Stimulated activated CD4-positive, alpha-beta T cell treated with anti-CD3 and anti-CD28 coated beads, TNF-alpha, amount 100 ng/mL, for 1 hour (primary cell): ENCODE measurements at places on chromosomes 11 and 22.

- DNase-seq, result no peak
Measured at GRCh38 chr11:121244884-121245283, 47.7 kb upstream of the SC5D start.

- DNase-seq, result no peak
Measured at GRCh38 chr11:57680552-57680874, 12.6 kb downstream of the ZDHHC5 start.

DNA sequence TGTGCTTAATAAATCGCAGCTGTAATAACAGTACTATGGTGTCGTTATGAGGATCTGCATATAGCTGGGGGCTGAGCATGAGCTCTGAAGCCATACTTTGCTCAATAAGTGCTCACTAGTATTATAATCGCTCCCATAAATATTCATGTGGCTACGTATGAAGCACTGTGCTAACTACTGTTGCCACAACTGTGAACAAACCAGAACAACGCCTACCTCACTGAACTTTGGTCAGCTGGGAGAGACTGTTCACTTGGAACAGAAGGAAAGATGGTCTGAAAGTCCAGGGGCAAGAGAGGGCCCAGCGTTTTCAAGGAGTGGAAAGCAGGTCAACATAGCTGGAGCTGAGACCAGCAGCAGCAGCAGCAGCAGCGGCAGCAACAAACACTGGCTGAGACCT, 141.6 kb downstream of the EFCAB6 start:
- no peak for DNase-seq

DNA sequence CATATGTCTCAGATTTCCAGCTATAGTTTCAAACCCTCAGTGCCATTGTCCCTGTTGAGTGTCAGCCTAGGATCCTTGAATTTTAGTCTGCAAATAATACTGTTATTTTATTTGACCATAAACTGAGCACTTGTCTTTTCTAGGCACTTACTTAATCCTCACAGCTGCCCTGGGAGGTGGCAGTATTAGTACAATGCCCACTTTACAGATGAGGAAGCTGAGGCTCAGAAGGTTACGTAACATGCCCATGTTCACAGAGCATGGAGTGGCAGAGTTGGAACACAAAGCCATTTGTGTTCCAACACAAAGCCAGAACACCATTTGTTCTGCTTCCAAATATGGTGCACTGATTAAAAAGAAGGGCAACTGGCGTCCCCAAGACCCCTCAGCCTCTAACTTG, 38.2 kb upstream of the ALX4 start:
- DNase-seq, result no peak

DNA sequence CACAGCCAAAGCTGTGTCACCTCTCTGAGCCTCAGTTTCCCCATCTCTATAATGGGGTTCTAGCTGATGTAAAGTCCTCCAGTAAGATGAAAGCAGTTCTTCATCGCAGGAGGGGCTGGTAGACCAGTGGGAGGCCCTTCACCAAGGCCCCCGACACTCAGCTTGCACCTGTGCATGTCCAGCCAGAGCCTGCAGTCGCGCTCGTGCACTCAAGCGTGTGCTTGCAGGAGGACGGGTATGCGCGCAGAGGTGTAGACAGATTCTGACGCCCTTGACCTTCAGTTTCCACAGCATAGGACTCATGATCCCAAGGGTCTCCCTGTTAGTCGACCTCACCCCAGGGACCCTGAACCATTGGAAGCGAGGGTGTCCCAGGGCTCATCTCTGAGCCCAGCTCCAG, 633.7 kb downstream of the TBC1D22A start:
- no peak for DNase-seq

DNA sequence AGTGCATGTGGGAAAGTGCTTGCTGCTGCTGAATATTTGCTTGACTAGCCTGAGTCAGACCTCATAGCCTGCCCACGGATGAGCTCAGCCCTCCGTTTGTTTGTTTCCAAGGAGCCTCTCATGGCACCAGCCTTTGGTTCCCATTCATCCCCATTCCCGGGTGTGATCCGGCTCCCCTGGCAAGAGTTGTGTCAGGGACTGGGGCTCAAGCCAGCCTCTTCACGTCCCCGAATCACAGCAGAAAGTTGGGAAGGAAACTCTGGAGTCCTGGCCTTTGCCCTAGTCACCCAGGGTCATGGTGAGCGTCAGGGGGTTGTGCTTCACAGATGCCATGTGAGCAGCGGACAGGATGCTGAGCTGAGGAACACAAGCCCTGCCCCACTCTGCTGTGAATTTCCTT, 13.8 kb downstream of the SEC14L3 start:
- DNase-seq, result no peak

- DNase-seq, result no peak
Measured at GRCh38 chr11:65056999-65057398, 1.4 kb downstream of the NAALADL1 start.

- no peak for DNase-seq
Measured at GRCh38 chr11:11640152-11640551, 18.3 kb upstream of the GALNT18 start.

DNA sequence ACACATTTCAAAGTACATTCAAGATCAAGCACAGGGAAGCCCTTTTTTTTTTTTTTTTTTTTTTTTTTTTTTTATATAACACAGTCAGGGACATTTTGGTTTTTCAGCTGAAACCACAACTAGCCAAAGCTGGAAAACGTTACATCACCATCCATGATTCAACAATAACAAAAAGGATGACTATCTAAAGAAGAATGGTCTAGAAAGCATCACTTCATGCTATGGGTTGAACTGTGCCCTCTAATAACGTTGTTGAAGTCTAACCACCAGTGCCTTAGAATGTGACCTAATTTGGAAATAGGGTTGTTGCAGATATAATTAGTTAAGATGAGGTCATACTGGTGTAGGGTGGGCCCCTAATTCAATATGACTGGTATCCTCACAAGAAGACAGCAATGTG, 46.6 kb downstream of the MTMR2 start:
- no peak for DNase-seq

DNA sequence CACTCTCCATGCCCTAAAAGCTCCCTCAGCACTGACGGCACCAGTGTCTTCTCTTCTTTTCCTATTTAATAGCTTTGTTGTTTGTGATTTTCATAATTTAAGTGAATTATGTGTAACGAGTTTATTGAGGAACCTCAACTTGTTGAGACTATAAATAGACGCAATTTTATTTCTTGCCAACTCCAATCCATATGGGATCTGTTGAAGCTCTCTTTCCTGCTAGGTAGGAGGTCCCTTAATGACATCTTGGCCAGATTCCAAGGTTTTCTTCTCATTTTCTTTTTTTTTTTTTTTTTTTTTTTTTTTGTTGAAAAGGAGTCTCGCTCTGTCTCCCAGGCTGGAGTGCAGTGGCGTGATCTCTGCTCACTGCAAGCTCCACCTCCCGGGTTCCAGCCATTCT, 14.2 kb downstream of the RTL6 start:
- DNase-seq, result no peak

- DNase-seq, result no peak
Measured at GRCh38 chr22:29833392-29833965, 4.6 kb downstream of the ASCC2 start.

DNA sequence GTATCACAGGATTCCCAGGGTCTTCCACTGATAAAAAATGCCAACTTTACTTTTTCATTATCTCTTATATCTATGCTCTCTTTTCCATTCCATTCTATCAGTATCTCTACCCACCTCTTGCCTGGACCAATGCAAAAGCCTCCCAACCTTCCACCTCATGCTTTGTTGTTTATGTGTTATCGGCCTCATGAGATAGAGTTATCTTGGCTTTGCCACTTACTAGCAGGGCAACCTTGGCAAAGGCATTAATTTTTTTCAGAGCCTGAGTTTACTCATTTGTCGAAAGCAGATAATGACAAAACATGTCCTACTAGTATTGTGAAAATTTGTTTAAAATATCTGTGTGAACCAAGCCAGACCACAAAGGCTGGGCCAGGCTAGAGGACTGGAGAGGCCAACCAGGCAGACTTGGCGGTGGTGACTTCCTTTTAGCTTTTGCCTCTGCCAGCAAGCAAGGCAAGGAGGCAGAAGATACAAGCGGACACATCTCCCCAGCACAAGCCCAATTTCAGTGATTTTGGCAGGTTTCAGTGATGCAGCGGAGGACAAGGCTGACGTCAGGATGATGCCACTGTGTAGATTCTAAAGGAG, 106.9 kb downstream of the ADAMTS15 start:
- DNase-seq, result no peak
